GM04504 (cell line): ENCODE measurements at places on chromosomes 4 and X.

GRCh38 chr4:8058031-8058479, 100.6 kb downstream of the ABLIM2 start:
- no peak for DNase-seq

DNA sequence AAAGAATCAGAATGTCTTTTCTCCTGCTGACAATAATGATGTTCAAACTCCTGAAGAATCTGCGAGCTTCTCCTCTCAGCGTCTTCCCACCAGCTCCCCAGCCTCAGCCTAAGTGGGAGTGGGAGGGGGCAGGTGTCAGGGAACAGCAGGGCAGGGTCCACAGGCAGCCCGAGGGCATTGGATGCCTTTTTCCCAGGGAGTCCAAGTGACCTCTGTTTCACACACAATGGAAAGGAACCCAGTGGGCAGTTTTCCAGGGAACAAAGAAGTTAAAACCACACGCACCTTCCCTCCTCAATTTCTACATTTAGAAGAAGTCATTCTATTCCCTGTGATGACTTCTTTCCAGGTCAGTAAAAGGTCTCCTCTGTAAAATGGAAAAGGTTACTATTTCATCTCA, 278.5 kb downstream of the PARM1 start:
- DNase-seq, result no peak

GRCh38 chr4:2624782-2625530, 88.5 kb downstream of the FAM193A start:
- no peak for DNase-seq

DNA sequence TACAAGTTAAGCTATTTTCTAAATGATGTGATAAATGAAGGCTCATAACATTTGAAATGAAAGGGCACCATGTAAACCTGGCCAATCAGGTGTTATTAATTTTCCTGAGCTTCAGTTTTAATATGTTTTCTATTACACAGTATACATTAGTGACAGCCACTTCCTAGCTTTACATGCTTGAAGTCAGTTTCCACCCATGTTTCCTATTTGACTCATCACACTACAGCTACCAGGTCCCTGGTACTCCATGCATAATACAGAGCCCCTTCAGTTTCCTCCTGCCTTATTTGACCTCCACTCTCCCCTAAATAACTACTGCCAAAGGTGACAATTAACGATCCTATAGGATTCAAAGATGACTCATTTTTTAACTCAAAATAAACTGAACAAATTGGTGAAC, 18.3 kb downstream of the ZNF518B start:
- no peak for DNase-seq

GRCh38 chr4:6041800-6042199, 23.6 kb upstream of the C4orf50 start:
- DNase-seq, result no peak

DNA sequence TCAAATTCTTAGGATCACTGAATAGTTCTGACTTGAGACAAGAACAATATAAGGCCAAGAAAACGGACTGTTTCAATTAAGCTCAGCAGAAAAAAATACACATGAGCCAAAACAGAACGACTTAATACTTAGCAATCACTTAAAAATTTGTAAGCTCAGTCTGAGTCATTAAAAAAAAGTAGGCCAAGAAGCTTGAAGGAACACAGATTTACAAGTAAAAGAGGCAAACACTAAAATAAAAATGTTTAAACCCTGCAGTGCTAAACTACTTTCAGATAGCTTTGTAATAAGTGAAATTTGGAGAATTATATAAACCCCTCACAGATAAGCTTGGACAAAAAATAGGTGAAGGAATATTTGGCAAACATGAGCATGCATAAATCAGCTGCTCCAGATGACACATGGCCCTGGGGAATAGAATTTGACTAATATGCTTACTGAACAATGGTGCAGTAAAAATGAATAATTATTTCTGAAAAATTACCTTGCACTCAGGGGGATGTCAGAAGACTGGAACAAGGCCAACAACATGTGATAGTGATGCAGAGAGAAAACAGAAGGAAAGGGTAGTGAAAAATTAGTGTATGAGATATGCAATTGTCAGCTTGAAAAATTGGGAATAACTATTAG, 49.6 kb downstream of the LNX1 start:
- DNase-seq, result peak; percentile 74

- DNase-seq, result peak; percentile 66
These were observed 14.5 kb downstream of the SPACA5 start for GRCh38 chrX:48021026-48021900.

DNA sequence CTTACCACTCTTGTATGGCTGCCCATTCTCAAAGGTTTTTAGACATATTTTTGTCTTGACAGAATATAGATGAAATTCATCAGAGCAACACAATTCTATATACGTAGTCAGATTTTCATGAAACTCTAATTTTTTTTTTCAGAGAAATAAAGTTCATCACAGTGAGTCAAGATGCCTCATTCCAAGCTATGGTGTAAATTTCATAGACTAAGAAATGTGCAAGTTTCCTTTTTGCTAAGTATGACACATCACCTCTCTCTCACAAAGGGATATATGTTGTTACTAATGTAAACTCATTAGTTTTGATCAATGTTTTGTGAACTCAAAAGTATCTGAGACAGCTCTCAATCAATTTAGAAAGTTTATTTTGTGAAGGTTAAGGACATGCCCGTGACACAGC, 60.4 kb upstream of the ATXN3L start:
- DNase-seq, result no peak

DNA sequence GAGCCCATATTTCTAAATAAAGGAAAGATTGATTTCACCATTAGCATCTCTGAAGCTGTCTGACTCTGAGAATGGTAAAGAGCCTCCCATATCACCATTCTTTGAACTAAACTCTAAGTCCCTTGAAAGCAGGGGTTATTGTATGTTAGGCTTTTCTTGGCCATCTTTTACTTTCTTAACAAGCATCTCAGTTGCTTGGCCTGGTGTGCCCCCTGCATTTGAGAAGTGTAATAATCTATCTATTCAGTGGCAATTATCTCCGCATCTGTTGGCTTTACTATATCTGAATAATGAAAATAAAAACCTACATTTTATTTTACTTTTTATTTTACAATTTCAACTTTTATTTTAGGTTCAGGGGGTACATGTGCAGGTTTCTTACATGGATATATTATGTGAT, 128.3 kb upstream of the ARMCX2 start:
- no peak for DNase-seq

DNA sequence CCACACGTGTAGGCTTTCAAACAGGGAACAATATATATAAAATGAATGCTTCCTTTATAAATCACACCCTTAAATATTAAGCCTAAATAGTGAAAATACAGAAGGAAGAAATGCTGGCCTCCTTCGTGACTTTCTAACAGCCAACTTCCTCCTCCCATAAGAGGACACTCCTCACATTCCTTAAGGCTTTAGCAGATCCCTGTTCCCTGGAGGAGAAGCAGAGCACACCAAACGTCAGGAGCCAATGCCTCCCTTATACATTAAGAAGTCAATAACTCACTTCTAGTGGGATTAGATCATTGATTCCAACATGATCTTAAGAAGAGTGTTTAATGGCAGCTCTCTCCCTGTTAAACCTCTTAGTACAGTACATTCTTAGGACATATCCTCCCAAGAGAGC, 108.4 kb upstream of the FAM241A start:
- DNase-seq, result no peak

GRCh38 chr4:181213551-181213950, 1029.7 kb upstream of the TENM3 start:
- no peak for DNase-seq

DNA sequence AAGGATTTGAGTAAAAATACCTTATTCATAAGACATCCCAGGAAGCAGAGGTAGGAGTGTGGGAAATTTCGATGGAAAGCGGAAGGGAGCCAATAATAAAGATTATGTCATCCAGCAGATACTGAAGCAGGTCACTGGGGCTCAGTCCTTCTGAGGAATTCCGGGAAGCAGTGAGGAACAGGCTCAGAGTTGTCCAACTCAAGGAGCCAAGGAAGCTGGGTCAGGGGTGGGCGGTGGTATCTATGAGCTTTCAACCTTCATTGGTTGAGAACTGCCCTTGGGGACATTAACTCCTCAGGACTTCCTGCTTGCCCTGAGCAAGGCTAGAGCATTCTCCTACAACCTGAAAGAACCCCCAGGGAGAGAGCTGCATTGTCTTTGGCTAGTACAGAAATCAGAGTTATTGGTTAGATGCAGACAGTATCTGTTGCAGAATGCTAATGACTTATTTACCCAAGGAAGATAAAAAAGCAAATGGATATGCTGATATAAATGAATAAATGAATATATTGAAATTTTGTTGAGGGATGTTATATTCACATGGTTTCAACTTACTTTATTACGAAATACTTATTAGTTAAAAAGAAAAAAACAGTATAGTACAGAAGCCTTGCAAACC, 68.2 kb downstream of the DMP1 start:
- no peak for DNase-seq

- no peak for DNase-seq
These were observed 39.9 kb upstream of the PCDH19 start for GRCh38 chrX:100449696-100450608.

DNA sequence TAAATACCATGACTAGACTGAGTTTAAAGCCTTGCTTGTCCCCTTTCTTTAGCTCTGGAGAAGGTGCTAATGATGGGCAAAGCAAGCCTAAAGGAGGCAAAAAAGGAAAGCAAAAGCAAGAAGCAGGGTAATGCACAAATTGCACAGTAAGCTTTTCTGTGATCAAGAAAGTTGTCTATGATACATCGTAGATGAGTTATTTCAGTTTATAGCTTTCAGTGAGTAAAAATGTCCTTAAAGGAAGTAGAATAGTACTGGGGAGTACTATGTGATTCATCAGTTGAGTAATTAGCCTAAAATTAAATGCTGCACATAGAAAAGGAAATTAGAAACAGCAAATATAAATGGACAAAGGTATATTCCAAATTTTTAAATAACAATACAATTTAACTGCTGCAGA, 50.2 kb upstream of the PDE5A start:
- no peak for DNase-seq

DNA sequence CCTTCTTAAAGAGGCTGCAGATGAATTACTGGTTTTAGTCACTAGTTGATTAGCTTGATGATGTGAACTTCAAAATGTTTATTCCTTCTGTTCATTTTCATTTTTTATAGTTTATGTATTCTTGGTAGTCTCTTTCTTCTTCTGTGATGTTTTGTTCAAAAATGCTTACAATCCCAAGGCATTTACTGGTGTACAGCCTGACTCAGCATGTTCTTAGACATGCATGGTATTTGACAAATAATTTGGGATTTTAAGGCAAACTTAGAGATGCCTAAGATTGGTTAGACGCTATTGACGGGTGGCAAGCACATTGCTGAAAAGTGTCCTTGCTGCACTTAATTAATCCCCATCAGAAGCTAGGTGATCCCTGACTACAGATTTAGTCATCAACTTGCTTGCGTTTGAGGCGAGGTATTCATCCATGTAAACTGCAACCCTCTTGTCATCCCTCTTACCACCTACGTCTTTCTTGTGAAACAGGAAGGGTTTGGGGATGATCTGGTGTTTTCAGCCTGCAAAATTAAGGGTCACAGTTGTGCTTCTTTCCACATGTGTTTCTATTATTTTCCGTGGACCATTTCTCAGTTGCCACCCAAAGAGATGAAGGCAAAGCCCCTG, 331.8 kb downstream of the DKK2 start:
- DNase-seq, result no peak
